ENCODE measurements at places on chromosomes 3 and 15.

GRCh38 chr3:65712140-65712539 lies 326.6 kb downstream of the MAGI1 start:
- DNase-seq = peak; percentile 65

- peak; percentile 46 for DNase-seq
Measured at GRCh38 chr3:55720614-55721013, 233.5 kb upstream of the WNT5A start.

GRCh38 chr3:17077606-17078005 lies 192.9 kb downstream of the PLCL2 start:
- no peak for DNase-seq

DNA sequence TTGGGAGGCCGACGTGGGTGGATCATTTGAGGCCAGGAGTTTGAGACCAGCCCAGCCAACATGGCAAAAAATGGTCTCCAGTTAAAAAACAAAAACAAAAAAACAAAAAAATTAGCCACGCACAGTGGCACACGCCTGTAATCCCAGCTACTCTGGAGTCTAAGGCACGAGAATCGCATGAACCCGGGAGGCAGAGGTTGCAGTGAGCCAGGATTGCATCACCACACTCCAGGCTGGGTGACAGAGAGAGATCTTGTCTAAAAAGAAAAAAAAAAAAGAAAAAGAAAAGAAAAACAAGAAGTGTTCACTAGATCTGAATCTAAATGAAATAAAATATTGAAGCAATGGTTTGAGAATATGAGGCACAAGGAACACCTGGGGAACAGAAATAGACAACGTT lies 36.7 kb downstream of the SLC9A9 start:
- DNase-seq = no peak

- peak; percentile 93 for DNase-seq
Measured at GRCh38 chr15:36370731-36371112, 208.7 kb upstream of the CDIN1 start.

GRCh38 chr3:30871720-30872119 lies 22.7 kb downstream of the GADL1 start:
- peak; percentile 21 for DNase-seq

- no peak for DNase-seq
Measured at GRCh38 chr3:183369117-183369516, 59.3 kb downstream of the MCF2L2 start.

DNA sequence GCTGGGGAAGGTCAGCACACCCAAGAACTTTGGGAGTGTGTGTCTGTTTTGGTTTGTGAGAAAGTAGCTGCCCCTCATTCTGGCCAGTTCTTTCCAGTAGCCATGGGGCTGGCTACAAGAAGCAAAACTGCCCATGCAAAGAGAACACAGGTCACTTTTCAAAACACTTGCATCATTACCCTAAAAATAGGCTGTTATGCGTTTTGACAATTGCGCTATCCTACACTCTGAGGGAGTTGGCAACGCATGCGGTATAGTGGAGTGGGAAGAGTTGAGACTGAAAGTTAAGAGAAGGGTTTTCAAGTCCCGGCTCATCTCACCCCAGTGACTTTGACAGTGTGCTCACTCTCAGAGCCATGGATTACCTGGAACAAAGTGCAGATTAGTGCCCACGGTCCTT lies 41.8 kb upstream of the MYZAP start:
- no peak for DNase-seq

GRCh38 chr3:128415200-128415772 lies 51.4 kb downstream of the DNAJB8 start:
- no peak for DNase-seq

DNA sequence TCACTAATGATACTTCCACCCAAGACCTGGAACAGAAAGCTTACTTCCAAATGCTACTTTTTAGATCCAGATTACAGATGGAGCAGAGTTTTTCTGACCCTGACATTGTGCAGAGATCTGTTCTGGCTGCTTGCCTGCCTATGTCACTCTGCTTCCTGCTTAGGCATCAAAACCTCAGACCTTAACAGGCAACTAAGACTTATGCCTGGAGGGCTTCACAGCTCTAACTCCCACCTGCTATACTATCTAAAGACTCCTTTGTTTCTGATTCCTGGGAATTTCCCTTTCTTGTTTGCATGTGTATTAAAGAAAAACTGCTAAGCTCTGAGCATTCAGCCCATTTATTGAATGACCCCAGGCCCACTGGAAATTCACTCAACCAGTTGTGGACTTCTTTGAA lies 157.4 kb upstream of the NPHP3 start:
- DNase-seq = no peak

GRCh38 chr15:73767806-73768501 lies 14.8 kb upstream of the INSYN1 start:
- no peak for DNase-seq

DNA sequence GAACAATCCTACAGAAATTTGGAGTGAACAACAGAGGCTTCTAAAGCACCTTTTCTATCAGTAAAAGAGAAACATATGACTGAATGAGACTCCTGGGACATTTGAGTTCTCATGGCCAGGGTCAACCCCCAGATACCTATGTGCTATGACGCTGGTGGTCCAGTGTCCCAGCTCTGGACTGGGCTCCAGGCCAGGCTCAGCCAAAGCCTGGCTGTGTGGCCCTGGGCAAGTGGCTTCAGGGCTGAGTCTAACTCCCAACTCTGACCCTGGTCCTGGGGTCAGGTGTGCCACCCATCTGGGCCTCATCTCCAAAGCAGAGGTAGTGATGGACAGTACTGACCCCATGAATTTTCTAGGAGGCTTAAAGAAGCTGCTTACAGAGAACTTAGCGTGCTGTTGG lies 147.8 kb downstream of the FBLN2 start:
- DNase-seq = no peak

DNA sequence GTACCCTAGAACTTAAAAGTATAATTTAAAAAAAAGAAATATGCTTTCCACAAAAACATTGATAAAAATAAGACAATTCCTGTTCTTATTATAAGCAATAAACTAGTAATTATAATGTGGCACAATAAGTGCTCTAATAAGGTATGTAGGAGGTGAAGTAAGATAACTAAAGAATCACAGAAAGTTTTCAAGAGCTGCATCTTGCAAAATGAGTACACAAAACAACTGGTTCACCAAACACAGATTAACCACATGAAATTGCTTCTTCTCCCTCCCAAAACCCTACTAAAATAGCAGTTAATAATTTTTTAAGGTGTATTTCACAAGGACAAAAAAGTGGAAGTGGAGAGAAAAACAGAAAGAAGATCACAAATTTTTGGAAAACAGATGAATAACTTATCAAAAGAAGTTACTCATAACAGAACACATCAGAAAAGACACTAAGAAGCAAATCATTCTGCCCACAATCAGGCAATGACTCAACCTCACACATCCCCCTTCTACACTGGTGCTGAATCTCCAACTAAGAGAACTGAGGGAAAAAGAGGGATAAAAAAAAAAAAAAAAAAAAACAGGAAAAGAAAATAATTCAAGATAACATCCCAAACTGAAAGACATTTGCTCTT lies 64.2 kb downstream of the TBC1D5 start:
- DNase-seq = peak; percentile 72

- DNase-seq = peak; percentile 28
Measured at GRCh38 chr3:122745369-122746021, 48.1 kb downstream of the HSPBAP1 start.

- peak; percentile 51 for DNase-seq
Measured at GRCh38 chr15:60179786-60180391, 175.8 kb downstream of the FOXB1 start.

GRCh38 chr3:137766041-137766875 lies 2.1 kb downstream of the SOX14 start:
- no peak for DNase-seq

- no peak for DNase-seq
Measured at GRCh38 chr15:89107984-89108383, 19.7 kb downstream of the ABHD2 start.

DNA sequence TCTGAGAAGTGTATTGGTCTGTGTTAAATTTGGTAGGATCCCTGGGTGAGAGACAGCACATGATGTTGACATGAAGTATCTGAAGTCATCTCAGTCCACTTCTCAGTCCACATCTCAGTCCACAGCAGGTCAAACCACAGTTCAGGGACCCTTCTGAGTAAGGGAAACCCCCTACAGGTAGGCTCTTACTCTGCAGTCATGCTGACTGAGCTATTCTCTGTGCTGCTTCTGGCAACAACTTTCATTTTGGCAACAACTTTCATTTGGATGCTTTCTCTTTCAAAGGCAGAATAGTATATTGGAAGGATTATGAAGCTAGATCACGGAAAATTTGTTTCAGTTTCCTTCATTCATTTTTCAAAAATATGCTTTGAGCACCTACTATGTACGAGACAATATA lies 178.2 kb upstream of the GOLIM4 start:
- no peak for DNase-seq

- DNase-seq = no peak
Measured at GRCh38 chr3:124992041-124992440, 57.5 kb upstream of the MUC13 start.

GRCh38 chr3:46778101-46778500 lies 60.4 kb upstream of the PRSS50 start:
- no peak for DNase-seq

DNA sequence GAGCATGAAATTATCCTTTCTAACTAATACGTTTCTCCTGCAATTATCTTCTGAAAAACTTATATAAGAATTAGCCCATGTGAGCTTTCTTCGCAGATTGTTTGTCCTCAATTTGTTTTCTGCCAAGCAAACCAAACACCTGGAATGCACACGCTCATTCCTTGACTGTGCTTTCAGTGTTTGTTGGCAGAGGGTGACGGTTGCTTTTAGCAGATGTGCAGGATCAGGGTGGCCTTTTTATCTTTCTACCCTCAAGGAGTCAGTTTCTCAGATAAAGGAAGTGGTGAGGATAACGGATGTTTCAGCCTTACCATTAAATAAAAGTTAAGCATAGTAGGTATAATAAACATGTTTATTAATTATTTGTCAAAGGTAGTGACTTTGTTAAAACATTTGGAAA lies 15.2 kb downstream of the ARPP21 start:
- DNase-seq = no peak

DNA sequence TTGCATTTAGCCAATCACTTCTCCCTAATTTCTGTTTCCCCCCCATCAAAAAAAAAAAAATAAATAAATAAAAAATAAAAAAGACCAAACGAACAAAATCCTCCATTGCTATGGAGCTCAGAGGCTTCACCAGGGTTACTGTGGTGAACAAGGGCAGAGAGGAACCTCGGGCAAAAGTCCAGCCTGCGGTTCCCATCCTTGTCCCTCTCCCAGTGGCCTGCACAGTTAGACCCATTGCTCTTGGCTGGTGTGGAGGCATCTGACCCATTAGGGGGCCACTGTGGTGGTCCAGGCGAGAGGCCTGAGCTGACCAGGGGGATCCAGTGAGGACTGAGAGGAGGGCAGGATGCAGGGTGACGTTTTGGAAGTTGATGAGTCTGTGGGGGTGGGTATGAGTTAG lies 18.8 kb downstream of the CORO2B start:
- DNase-seq = no peak

- no peak for DNase-seq
Measured at GRCh38 chr3:52681596-52681995, 4.1 kb downstream of the PBRM1 start.

- DNase-seq = no peak
Measured at GRCh38 chr3:128486205-128486628, 6.8 kb downstream of the GATA2 start.

DNA sequence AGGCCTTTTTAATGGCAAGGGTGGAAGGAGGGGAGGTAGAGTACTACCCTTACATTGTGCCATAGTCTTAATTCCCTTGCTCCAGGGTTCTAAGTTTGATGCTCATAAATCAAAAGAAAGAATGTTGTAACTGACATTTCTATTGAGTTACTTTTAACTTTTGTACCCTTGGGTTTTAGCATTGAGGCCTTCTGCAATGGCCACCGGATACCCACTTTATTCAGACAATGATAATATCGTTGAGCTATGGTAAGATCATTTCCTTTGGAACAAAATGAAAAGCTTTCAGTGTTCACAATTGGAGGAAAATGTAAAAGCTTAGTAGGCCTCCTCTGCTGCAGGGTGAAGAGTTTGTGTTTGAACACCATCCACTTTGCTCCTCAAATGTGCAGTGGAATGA lies 16.8 kb downstream of the CGNL1 start:
- DNase-seq = no peak

DNA sequence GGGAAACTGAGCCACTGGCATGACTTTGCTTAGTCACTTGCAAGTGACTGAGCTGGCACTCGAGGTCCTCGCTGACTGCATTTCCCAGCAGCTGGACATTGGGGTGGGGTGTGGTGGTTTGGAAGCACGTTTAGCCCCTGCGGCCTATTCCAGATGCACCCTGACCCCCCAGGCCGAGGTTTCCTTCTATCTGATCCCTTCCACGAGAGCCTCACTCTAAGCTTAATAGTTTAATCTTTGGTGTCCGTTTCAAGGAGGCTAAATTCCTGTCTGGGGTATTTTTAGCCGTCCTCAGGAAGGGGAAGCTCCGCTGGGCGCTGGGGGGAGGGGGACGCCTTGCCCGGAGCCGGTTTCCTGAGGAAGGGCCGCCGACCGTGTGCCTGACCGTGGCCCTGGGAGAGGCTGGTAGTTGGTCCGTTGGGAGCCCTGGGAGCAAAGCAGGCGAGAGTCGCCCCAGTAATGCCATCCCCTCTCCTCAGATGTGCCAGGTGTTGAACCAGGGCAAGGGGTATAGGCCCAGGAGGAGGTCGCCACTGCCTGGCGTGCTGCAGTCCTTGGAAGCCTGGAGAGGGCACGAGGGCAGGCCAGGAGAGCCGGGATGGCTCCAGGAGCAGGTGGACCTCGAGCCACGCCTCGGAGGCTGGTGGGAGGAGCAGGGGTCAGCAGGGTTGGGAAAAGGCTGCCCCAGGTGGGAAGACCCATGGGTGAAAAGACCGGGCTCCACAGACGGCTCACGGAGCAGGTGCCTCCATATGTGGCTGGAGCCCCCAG lies 37.2 kb downstream of the IDH2 start:
- DNase-seq = no peak

DNA sequence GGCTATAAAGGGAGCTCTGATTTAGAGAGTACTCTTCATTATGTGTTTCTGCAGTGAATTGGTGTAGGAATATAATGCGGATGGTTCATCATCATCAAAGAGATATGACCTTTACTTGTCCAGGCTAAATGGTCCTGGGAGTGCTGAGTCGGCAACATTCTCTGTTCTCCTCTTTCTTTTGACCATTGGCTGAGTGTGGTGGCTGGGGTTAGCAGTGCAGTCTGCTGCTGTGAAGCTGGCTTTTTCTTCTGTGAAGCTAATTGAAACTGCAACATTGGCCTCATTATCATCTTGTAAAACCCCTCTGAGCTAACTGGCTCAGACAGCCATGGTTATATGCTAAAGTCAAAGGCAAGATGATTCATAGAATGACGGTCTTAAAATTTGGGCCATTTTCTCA lies 83.8 kb downstream of the THRB start:
- no peak for DNase-seq

DNA sequence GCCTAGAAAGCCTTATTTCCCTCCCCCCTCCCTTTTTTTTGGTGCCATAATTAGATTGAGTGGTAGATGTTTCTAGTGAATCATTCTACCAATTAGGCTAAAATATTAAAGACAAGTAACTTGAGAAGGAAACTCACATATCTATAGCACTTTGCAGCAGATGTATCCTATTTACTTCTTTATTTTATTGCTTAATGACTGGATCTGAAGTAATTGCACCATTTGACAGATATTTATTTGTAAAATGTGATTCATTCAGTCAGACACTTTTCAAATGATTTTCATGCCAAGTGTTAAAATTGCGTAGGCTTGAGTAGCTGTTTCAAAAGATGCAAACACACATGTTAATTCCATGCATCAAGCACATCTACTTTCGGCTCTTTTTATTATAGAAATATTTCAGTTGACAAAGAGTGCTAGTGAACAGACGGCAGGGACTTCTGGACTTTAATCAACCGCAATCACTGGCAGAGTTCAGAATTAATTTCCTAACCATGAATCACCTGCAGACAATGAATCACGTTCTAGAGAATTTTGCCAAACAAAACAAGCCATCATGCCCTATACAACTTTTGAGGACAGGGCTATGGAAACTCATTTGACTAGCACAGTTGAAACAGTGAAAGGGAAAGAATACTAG lies 636.8 kb downstream of the MECOM start:
- peak; percentile 77 for DNase-seq
